ENCODE measurements at places on chromosomes 3 and 15.

- DNase-seq: no peak
These were observed 48.7 kb upstream of the CRTC3 start for GRCh38 chr15:90481023-90481422.

DNA sequence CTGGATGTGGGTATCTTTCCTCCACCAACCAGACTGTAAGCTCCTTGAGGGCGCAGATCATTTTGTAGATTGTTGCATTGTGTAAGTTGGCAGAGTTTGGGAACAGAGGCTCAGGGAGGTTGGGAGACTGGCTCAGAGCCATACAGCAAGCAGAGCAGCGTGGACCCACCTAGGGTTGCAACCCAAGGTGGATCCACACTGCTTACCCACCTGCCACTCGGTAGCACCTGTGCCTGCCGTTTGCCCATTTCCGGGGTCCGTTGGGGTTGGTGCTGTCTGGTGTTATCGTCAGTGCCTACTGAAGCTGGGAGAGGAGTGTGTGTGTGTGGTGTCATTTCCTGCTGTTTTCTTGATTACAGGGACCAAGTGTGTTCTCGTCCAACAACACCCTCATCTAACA lies 19.0 kb downstream of the SMAD6 start:
- no peak for DNase-seq

- DNase-seq: no peak
These were observed 20.9 kb downstream of the SLC6A6 start for GRCh38 chr3:14423197-14423743.

- no peak for DNase-seq
These were observed 243.9 kb upstream of the UMPS start for GRCh38 chr3:124486324-124486723.

GRCh38 chr15:43859546-43859945 lies 32.7 kb downstream of the WDR76 start:
- no peak for DNase-seq

DNA sequence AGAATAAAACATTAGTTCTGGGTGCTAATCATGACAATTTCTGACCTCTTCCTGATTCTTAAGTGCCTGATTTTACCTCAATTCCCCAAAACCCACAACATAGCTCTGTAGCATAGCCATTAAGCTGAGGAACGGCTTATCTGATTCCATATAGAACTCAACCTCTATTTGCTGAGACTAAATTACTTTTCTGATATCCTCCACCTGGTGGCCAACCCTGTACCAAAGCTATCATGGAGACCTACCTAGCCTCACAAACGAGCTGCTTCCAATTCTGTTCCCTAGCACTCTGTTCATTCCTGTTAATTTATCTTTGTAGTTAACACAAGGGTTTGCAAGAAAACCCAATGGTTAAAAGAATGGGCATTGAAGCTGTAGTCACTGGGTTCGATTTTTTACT lies 245.2 kb downstream of the PLOD2 start:
- no peak for DNase-seq

- DNase-seq: no peak
These were observed 1.8 kb downstream of the ANP32A start for GRCh38 chr15:68818769-68819494.

- DNase-seq: no peak
These were observed 38.0 kb downstream of the TXNRD3 start for GRCh38 chr3:126616931-126617330.

GRCh38 chr3:174122411-174122810 lies 724.9 kb downstream of the NLGN1 start:
- DNase-seq: no peak

DNA sequence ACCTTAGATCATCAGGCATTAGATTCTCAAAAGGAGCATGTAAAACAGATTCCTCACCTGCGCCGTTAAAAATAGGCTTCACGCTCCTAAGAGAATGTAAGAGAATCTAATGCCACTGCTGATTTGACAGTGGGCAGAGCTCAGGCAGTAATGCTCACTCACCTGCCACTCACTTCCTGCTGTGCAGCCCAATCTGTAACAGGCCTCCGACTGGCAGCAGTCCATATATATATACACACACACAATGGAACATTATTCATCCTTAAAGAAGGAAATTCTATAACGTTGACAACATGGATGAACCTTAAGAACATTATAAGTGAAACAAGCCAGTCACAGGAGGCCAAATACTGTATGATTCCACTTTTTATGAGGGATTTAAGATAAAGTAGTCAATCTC lies 24.5 kb downstream of the ZNF148 start:
- DNase-seq: no peak

- no peak for DNase-seq
These were observed 264.2 kb downstream of the VPS13C start for GRCh38 chr15:61796056-61796455.

GRCh38 chr3:105996781-105997180 lies 128.0 kb upstream of the CBLB start:
- DNase-seq: no peak

DNA sequence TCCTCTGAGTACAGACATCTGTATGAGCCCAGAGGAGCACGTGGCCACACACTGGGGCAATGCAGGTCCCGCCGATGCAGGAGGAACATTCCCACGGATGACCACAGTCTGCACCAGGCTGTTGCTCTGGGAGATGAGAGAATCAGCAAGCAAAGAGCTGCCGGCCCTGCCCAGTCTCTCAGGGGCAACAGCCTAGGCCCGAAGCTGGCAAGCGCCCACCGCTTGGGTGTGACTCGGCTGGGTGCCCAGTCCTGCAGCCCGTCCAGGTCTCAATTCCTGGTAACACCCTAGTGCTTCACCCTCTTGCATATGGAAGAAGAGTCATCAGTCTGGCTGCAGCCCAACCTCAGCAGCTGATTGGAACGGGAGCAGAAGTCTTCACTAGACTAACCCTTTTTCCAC lies 153.7 kb upstream of the HES1 start:
- no peak for DNase-seq

DNA sequence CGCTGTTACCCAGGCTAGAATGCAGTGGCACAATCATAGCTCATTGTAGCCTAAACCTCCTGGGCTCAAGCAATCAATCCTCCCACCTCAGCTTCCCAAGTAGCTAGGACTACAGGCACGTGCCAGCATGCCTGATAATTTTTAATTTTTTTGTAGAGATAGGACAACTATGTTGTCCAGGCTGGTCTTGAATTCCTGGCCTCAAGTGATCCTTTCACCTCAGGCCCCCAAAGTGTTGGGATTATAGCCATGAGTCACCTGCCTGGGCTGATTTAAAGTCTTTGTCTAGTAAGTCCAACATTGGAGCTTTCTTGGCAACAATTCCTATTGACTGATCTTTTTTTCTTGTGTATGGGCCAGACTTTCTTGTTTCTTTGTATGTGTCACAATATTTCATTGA lies 28.1 kb downstream of the SPINK8 start:
- no peak for DNase-seq

GRCh38 chr3:197422506-197422905 lies 124.1 kb upstream of the DLG1 start:
- DNase-seq: no peak

DNA sequence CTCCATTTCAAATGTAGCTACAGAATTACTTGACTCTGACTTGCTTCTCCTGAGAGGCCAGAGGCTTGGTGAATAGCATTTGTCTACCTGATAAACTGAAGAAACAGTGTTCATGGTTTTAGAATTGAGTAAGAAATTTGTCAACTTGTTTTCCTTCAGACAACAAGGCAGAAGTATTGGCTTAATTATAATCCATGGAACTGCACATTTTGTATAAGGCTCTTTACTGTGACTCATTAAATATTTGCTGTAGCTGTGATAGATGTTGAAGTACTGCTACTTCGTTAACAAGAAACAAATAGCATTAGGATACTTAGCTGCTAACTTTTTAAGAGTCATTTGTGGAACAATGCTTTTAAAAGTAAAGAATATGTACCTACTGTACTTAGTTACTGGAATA lies 4.6 kb downstream of the UNC13C start:
- no peak for DNase-seq

DNA sequence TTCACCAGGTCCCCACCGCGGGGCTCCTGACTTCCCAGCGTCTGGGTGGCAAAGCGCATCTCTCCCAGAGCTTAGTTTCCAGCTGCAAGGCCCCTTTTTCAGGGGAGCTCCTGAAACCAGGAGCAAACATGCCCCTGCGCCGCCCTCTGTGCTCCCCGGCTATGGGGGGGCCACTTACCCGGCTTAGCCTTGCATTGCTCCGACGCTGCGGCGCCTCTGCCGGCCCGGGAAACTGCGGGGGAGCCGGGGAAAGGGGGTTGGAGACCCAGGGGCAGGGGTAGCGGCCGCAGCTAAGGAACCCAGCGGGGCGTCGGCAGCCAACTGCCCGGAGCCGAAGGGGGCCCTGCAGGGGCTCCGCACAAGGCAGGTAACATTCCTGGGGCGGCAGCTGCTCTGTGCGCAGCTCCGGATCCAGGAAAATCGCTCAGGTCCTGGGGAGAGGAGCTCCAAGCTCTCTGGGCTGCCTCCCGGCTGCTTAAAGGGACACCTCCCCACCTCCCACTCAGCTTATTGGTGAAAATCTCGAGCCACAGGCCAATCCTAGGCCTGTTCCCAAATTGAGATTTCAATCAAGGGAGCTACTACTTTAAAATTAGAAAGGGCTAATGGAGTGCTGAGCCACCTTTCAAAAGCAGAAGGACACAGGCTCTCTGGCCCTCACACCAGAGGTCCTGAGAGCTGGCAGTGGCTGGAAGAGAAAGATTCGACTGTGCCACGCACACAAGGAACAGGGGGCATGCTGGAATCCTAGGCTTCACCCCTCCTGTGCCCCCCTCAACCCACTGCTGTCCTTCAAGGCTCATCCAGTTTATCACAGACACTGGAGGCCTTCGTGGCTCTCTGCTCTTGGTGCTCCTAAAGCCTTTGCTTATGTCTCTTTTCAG lies 42.7 kb upstream of the PRICKLE2 start:
- peak; percentile 45 for DNase-seq

- no peak for DNase-seq
These were observed 12.2 kb downstream of the MYLK start for GRCh38 chr3:123871946-123872345.

DNA sequence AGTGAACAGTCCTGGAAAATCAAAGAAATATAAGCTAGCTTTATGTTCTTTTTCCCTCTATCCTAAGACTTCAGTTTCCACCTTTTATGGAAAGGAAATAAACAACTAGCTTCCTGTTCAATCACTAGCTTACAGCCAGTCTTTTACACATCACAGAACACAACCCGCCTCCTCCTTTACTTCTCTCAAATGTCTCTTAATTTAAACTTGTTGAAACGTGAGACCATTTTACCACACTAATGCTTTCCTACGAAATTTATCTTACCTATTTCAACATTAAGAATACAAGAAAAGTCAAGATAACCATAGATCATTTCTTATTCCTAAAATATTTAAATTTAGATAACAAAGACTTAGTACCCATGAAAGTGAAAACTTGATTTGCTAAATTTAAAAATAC lies 6.2 kb downstream of the PRTG start:
- DNase-seq: no peak

DNA sequence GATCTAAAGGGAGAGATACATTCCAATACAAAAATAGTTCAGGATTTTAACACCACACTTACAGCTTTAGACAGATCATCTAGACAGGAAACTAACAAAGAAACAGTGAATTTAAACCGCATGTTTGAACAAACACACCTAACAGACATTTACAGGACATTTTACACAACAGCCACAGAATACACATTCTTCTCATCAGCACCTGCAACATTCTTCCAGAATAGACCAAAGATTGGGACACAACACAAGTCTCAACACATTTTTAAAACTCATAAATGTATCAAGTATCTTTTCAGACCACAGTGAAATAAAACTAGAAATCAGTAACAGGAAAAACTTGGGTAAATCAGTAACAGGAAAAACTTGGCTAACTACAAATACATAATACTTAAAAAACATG lies 256.3 kb downstream of the MCTP2 start:
- DNase-seq: no peak

DNA sequence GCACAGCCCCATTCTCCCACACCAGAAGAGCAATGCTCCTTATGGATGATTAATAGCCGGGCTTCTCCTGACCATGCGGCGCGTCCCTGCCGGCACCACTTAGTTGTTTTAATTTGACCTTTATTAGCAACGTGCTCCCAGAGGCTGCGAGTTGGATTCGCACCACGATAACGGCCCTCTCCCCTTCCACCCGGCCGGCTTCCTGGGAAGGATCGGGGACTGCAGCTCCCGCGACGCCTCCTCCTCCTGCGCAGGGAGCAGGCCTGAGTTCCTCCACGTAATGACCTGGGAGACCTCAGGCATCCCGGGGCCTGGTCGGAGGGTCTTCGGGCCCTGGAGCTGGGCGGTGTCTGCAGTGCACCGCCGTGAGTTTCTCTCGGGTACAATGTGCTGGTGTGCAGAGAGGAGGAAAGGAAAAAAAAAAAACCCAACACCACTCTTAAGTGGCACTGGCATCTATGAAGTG lies 243.3 kb upstream of the TOPAZ1 start:
- DNase-seq: no peak

DNA sequence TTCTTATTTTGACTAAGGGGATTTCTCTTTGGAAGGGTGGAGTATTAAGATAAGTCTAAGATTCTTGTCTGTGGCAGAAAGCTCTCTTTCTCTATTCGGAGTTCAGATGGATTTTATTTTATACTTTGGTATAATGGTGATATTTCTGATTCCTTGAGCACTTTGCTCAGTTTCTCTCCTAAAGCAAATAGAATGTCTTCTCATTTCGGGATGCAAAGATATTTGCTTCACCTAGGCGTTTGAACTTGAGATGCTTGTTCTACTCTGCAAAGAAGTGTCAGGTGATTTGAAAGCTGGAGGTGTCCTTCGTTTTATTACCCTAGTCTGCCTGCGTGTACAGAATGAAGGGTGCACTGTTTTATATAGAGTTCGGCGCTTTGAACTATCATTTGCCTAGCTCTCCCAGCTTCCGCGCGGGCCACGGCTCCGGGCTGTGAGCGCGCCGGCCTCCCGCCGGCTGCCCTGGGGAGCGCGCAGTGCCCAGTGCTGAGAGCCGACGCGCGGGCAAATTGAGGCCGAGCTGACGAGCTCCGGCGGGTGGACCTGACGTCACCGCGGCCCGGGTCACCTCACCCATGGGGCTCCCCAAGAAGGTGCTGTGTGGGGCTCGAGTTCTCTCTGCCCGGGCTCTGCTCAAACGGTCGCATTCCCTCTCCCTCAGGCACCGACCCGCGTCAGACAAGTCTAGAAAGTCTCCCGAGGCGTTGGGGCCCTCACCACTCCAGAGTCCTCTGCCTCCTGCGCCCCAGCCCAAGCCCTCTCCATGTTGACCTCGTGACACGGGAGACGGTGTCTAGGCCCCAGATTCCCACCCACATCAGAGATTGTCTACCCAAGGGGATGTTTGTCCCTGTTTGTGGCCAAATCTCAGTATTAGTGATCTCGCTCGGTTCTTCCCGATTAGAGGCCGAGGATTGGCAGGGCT lies 7.5 kb downstream of the SOX2 start:
- no peak for DNase-seq

GRCh38 chr3:182618085-182618732 lies 175.1 kb upstream of the ATP11B start:
- DNase-seq: no peak

DNA sequence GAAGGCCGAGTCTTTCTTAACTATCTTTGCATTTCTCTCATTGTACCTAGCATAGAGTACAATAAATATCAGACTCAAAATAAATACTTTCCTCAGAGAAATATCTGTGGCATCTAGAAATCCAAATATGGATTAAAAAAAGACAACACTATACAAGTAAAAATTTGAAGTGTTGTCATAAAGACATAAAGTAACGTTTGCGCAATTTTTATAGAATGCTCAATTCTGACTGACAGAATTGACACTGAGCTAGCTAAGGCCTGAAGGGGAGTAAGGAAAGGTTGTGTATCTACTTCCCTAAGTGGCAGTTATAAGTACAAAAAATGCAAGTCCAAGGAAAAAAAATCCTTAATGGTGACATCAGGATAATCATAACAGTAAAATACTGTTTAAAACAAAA lies 1.1 kb downstream of the SEC11A start:
- DNase-seq: no peak

- no peak for DNase-seq
These were observed 78.8 kb upstream of the CTNNB1 start for GRCh38 chr3:41120460-41120859.

All from AG09309 (cell line).